DMS79 treated with DMSO at 0.1 percent for 48 hours (cell line): ENCODE measurements at places on chromosomes 5 and 9.
A peak's percentile ranks its signal among the peaks of the same experiment; 100 is the strongest.

DNA sequence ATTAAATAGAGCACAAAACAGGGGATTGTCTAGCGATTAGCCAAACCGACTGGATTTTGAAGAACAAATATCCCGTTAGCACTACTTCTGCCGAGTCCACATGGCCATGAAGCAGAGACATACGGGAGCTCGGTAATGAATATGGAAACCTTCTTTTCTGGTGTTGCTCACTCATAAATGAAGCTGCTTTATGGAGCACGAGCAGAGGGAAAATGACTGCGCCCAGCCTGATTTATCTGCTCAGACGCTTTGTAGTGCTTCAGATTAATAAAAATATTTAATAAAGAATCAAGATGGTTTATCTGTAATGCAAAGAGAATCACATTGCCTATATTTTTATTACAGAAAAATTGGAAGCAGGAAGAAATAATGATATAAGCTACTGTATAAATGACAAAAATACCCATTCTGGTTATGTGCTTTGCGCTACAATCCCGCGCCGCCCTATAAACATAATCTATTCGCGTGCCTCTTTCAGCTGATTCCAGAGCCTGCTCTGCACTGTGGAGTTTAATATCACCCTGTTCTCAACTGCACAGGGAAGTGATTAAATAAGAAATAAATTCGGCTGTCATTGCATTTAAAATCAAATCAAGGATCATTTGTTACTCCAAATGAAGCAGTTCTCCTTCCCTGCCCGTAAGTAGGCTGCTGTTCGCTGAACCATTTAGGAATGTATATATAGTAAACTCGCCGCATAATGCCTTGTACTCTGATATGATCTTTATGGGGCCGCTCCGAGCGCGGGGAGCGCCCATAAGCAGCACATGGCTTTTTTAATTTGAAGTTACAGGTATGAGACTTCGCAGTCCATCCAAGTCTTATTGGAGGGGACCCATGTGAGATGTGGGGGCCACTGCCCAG, 22.3 kb upstream of the UBAC1 start:
- DNase-seq: no peak

DNA sequence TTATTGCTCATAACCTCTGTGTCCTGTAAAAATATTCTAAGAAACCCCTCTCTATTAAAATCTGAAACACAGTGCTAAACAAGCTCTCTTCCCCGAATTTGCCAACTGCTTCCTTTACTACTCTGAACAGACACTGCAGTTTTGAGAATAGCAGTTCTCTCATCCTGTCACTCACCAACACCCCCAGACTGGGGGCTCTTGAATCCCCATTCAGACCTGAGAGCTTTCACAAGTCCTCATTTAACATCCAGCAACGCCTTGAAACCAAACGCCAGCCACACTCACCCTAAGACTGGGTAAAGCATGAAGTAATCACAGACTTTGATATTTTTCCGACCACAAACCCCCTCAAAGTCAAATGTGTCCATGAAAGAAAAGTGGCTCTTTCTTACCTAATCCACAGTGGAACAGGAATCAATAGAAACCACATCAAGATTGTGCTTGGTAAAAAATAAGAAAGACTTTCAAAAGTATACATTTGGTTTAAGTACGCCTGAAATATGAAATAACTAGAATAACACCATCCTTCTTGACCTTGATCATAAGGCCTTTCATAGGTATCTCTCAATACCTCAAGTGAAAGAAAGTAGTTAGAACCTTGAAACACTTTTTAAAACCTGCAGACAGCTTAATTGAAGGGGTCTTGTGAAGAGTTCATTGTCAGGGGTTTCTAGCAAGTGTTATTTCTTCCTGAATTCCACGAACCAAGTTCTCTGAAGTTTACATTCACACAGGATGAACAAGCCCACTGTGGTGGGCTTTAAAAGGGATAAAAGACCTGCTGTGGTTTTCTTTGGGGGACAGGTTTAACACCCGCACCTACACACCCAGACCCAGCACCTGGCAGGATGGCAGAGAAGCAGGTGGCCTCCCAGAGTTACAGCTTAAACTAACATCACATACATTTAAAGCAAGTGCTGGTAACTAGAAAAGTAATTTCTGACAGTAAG, 412.6 kb downstream of the MLLT3 start:
- no peak for DNase-seq

DNA sequence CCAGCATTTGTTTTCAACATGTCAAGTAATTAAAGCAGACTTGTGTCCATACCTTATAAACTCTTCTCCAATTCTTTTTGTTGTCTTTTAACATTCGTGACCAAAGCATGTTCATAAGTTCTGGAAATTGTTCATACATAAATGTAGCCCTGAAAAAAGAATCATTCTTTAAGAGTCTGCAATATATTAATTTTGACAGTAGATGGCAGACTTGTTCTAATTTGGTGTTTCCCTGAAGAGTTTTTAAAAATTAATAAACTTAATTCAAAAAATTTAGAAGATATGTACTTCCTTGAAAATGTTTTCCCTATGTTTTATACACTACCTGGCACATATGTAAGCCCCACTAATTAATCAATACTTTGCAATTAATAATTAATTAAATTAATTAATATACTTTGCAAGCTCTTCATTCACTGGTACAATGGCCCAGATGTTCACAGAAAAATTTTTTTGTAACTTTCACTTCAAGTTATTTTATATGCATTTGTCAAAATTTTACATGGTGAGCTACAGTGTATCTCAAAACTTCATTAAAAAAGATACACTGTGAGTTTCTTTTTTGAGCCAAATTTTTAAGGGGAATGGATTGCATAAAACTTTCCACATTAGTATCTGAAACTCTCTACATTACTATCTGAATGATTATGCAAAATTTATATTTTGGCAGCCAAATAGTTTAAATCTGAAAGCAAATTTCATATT, 42.1 kb downstream of the CLINT1 start:
- peak; percentile 13 for DNase-seq

- DNase-seq: no peak
Measured at GRCh38 chr5:72280581-72281069, 39.4 kb downstream of the MRPS27 start.

DNA sequence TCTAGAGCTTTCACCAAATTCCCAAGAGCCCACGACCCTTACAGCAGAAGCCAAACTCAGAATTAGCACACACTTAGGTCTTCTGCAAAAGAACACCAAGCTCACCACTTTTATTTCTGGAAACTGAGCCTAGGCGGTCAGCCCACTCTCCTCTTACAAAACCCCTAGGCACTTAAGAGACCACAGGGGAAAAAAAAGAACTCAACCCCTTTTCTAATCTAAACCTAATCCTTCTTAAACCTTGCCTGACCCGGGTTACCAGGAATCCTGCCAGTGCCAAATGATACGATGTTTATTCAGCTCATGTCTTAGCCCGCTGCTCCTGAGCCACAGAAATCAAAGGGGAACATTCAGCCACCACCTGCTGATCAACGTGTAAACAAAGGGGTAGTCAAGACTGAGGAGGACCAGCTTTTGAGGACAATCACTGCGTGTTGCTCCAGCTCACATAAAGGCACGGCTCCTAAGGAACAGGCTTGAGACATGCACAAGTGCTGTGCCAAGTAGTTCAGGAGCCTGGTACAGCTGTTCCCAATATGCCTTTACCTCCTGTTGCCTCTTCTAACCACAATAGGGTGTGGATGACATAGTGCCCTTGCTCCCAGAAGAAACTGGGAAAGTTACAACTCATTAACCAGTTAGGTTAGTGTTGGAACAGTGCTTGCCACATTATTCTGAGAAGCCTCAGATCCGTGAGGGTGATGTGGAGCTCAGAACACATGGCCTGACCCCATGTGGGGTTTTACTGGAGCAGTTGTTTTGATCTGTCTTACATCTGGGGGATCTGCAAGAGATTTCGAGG, 49.3 kb downstream of the ZFAND5 start:
- peak; percentile 80 for DNase-seq

DNA sequence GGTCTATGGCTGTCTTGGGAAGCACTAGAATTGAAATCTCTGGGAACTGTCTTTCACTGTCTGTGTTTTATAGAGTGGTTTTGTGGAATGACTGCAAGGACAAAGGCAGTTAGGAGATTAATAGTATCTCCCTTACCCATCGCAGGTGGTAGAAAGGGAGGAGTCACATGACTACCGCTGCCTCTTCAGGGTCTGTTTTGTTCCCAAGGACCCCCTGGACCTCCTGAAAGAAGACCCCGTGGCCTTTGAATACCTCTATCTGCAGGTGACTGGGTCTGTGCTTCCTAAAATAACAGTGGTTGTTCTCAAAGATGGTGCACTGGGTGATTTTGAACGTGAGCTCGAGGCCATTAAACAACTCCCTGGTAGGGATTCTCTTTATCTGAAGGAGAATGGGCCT, 22.8 kb upstream of the TRMT10B start:
- no peak for DNase-seq

DNA sequence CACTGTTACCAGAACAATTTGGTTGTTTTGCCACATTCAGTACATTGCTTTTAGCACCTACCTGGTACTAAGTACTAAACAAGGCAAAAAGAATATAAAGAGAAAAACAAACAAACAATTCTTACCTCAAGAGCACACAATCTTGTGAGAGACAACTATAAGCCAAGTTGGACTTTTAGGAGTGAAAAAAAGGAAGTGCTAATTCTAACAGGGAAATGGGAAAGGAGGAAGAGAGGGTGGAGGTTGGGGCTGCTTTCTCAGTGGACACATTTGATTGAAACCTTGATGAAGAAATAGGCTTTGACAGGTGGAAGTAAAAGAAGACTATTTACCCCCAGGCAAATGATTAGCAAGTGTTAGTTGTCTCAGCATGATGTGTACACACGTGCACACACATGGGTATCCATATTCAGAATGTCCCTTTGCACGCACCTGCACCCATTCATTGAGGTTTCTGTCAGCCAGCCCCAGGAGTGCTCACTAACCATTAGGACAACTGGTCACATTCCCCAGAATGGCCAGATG, 302.6 kb downstream of the ACTL7B start:
- no peak for DNase-seq

DNA sequence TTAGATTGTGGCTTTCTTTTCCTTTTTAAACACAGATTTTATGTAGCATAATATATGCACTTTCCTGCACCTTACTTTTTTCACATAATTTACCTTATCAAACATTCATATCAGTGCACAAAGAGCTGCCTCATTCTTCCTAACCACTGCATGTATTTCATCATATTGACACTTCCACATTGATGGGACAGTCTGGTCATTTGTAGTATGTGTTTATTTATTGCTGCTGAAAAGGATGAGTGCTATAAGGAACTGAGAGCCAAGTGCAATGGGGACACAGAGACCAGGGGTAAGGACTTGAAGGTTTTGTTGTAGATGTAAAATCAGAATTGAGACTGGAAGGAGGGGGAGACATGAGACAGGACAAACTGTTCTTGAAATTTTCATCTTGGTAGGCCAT, 193.8 kb downstream of the SMARCA2 start:
- DNase-seq: no peak

DNA sequence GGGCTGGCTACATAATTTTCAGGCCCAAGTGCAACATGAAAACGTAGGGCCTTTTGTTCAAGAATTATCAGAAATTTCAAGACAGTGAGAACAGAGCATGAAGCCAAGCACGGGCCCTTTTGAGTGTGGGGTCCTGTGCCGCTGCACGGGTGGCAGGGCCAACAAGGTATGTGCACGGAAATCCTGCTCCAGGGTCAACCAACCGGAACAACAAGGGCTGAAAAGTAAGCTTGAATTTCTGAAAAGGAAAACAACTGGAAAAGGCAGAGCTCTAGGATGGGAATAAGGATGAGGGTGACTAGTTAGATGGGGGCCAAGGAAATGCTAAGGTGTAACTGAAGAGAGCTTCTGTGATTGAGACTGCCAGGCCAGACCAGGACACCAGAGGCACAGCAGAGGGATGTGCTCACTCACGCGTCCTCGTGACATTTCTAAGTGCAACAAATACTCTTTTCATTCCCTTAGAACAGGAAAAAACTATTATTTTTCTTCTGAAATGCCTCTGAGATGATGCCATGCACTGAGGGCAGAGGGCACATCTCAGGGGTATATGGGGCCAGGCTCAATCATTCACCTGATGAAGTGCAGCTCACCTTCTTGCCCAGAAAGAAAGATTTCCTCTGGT, 80.6 kb upstream of the LRRTM2 start:
- no peak for DNase-seq

DNA sequence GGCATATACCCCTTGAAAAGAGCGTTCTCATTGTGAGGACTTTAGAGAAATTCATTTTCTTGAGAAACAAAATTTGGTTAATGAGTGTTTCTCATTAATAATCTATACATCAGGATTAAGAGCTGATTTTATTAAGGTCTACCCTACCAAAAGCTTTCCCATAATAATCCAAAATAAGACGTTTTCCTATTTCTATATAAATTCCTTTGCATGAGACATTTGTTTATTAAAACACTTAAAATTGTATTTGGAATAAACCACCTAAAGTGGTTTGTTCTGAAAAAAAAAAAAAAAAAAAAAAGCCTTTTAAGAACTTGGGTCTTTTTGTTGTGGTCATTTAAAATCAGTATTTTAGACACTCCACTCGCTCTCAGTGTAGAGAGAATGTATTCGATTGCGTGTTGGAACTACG, 695 bp upstream of the TMOD1 start:
- no peak for DNase-seq

- DNase-seq: peak; percentile 2
Measured at GRCh38 chr5:170986598-170986997, 124.8 kb downstream of the RANBP17 start.

DNA sequence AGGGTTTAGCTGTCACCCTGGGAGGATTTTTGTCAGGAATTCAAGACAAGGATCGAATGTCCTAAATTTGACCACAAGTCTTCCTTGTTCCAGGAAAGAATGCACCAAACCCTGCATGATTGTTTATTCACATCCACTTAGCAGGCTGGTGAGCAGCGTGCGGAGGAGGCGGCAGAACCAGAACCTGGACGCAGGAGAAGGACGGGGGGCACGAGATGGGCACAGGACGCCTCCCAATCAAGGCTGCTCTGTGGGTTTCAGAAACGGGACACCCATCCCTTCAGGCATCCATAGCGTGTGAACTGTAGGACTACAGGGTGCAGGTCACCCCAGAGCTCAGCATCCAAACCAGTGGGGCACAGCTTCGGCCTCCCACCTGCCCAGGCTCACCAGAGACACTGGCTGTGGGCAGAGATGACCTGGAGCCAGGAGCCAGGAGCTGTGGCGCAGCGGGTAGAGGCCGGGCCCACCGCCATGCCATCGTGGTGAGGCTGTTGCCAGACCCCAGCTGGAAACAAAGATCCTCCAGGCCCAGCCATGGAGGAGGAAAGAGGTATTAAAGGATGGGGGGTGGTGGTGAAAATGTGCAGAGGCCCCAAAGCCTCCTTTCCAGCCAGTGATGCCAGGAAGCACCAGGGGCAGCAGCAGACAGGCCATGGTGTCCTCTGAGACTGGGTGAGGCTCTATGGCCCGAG, 32.3 kb upstream of the ADAMTS2 start:
- no peak for DNase-seq

- DNase-seq: no peak
Measured at GRCh38 chr5:126680191-126680817, 79.6 kb downstream of the PHAX start.

GRCh38 chr9:76161541-76161940, 232.7 kb downstream of the RFK start:
- DNase-seq: no peak

DNA sequence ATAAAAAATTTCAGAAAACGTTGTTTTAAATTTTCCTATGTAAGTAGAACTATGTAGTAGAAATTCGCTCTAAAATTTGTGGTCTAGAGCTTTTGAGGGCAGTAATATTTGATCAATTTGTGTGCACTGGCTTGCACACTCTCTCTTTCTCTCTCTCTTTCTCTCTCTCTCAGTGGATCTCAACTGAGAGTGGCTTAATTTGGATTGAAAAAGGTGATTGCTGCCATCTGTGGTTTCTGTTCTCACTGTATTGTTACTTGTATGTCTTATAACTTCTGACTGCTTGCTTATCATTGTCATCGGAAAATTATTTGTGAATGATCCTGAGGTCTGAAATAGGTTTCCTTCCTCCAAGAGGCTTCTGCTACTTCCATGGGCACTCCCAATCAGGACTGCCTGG, 368.2 kb downstream of the KCTD16 start:
- no peak for DNase-seq
